Muscle of leg (tissue), 16 donors: ENCODE measurements at places on chromosomes 5 and 9. TPM values are rescaled to one million over a fixed set of nuclear protein-coding genes. Genes with fewer than 3 reads are reported as not detected.

- no peaks in the 10 kb centered on the region for H3K4me1 ChIP-seq
- no peak overlapping the region for H3K4me3 ChIP-seq
- H3K27ac ChIP-seq: peak overlapping the region; percentile 39
- H3K36me3 ChIP-seq: no peaks in the 10 kb centered on the region
These were observed 159.8 kb upstream of the ACOT12 start for GRCh38 chr5:81553567-81554212.

DNA sequence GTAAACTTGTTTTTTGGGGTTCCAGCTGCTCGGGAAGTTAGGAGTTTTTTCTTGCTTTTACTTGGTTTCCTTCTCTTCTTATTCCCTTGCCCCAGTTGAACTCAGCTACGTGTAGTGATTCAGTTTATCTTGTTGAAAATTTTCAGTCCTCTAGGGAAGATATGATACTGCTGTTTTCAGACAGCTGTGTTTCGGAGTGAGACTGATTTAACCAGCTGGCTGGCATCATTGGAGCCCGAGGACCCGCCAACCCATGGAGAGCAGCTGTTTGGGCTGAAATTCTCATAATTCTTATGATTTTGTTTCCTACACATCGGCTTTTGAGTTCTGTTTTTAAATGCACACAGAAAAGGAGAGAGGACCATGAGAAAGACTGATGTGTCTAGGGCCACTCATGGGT lies 271.5 kb downstream of the NR3C1 start:
- peaks cover 11% of the 10 kb centered on the region for H3K36me3 ChIP-seq
- DNase-seq: peak; percentile 84
- no peaks in the 10 kb centered on the region for H3K27me3 ChIP-seq
- peaks cover 50% of the 10 kb centered on the region for H3K4me1 ChIP-seq
- peak overlapping the region; percentile 82 for H3K27ac ChIP-seq
- H3K4me3 ChIP-seq: no peak overlapping the region

GRCh38 chr5:38453921-38454320 lies 102.5 kb downstream of the LIFR start:
- DNase-seq: no peak
- no peaks in the 10 kb centered on the region for H3K27me3 ChIP-seq
- H3K4me1 ChIP-seq: peaks cover 18% of the 10 kb centered on the region
- no peak overlapping the region for H3K4me3 ChIP-seq
- no peak overlapping the region for H3K27ac ChIP-seq
- peaks cover 6% of the 10 kb centered on the region for H3K36me3 ChIP-seq

DNA sequence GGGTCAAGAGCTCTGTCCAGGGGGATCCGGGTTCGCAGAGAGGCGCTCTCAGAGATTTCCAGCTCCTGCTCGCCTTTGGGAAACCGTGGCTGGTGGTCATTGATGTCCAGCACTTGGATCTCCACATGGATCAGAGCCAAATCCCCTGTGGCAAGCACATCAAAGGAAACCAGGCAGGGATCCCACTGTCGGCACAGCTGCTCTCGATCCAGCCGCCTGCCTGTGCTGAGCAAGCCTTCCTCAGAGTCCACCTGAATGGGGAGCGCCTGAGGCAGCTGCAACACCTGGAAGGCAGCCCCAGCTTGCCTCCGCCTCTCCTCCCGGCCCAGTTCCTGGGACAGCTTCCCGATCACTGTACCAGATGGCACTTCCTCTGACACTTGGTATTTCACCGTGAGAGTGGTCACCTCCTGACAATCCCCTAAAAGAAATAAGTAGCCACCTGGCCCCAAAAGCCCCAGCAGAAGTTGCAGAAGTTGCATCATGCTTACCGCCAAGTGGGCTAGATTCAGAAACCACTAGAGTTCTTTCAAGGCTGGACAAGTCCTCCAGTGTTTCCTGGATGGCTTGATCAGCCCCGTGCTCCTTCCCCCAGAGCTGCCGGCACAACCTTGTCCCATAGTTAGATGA lies 520 bp downstream of the PCDH12 start:
- H3K4me3 ChIP-seq: peak overlapping the region; percentile 43
- DNase-seq: peak; percentile 33
- no peaks in the 10 kb centered on the region for H3K27me3 ChIP-seq
- H3K27ac ChIP-seq: peak overlapping the region; percentile 88
- peaks cover 34% of the 10 kb centered on the region for H3K4me1 ChIP-seq

Gene PITX1
- total RNA-seq: 3.6 TPM

- no peak for DNase-seq
- no peaks in the 10 kb centered on the region for H3K27me3 ChIP-seq
- H3K4me3 ChIP-seq: no peak overlapping the region
- H3K27ac ChIP-seq: no peak overlapping the region
- H3K36me3 ChIP-seq: peaks cover 9% of the 10 kb centered on the region
These were observed 71.4 kb upstream of the STXBP1 start for GRCh38 chr9:127540664-127541041.

GRCh38 chr5:31568302-31568835 lies 36.3 kb downstream of the C5orf22 start:
- H3K27ac ChIP-seq: no peak overlapping the region
- H3K27me3 ChIP-seq: no peaks in the 10 kb centered on the region
- no peak overlapping the region for H3K4me3 ChIP-seq
- no peaks in the 10 kb centered on the region for H3K4me1 ChIP-seq
- DNase-seq: no peak

GRCh38 chr5:95283022-95283615 lies 1.8 kb downstream of the MCTP1 start:
- peak overlapping the region; percentile 18 for H3K4me3 ChIP-seq
- peaks cover 38% of the 10 kb centered on the region for H3K27me3 ChIP-seq
- peaks cover 10% of the 10 kb centered on the region for H3K4me1 ChIP-seq

DNA sequence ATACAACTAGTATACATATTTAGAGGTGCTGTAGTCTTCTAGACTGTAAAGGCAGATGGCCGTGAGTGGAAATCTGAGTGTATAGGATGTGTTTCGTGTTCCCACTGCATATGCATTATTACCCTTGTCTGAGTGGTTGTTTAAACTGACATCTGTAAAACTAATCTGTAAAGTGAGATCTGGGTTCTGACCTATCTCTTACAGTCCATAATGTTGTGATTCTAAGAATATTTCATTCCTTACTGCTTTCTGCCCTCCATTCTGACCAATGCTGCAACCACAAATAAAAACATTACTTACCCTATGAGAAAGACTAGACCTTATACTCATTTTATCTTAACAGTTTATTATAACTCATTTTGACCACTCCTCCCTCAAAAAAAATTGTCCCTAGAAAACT lies 47.6 kb upstream of the MACIR start:
- DNase-seq: no peak
- no peak overlapping the region for H3K4me3 ChIP-seq
- H3K36me3 ChIP-seq: peaks cover 8% of the 10 kb centered on the region
- no peaks in the 10 kb centered on the region for H3K4me1 ChIP-seq
- no peaks in the 10 kb centered on the region for H3K27me3 ChIP-seq

- H3K4me1 ChIP-seq: peaks cover 28% of the 10 kb centered on the region
- DNase-seq: no peak
- H3K27me3 ChIP-seq: no peaks in the 10 kb centered on the region
- H3K27ac ChIP-seq: no peak overlapping the region
- no peak overlapping the region for H3K4me3 ChIP-seq
- H3K36me3 ChIP-seq: no peaks in the 10 kb centered on the region
These were observed 129.6 kb downstream of the SEC61B start for GRCh38 chr9:99351647-99352046.

Gene PLEKHG4B
- 1.1 TPM for total RNA-seq

Gene SLC6A18
- not detected for total RNA-seq

Gene DNAH5
- total RNA-seq: 1.7 TPM

Gene PCDHGC5
- 0.75 TPM for total RNA-seq

GRCh38 chr5:110510146-110510545 lies 216.3 kb downstream of the TMEM232 start:
- no peaks in the 10 kb centered on the region for H3K4me1 ChIP-seq
- no peak overlapping the region for H3K27ac ChIP-seq
- H3K4me3 ChIP-seq: no peak overlapping the region
